Stimulated activated CD4-positive, alpha-beta T cell treated with anti-CD3 and anti-CD28 coated beads, Interleukin-15, amount 100 ng/mL, for 1 hour (primary cell): ENCODE measurements at places on chromosomes 12 and 14.

GRCh38 chr12:46109343-46110222 is 119.2 kb upstream of the SCAF11 start:
- DNase-seq, result no peak

GRCh38 chr12:98750511-98750910 is 105.4 kb downstream of the APAF1 start:
- no peak for DNase-seq

- DNase-seq, result no peak
Observed at GRCh38 chr12:16636435-16637055, 30.6 kb upstream of the LMO3 start.

DNA sequence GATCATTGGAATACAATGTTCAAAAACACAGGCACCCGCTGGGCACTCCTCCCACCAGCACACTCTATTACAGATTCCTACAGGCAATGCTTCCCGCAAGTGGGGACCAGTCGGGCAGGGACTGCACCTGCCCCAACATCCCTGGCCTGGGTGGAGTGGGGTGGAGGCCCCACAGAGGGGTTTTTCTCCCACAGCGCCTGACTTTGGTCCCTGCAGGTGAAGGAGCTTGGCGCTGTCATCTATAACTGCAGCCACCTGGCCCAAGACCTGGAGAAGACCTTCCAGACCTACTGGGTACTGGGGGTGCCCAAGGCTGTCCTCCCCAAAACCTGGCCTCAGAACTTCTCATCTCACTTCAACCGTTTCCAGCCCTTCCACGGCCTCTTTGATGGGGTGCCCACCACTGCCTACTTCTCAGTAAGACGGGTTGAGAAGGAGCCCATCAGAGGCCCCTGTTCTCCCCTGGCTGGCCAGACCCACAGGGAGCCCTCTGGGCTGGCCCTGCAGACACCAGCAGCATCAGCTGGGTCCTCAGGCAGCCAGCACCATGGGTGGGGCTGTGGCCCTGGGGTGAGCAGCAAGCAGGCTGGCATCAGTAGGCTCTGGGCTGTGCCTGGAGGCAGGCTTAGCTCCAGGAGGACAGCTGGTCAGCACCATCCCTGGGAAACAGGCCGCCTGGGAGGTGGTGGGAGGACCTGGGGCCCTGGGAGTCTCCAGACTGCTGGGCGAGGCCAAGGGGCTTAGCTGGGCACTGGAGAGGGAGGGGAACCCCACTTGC is 6.0 kb downstream of the PLD4 start:
- no peak for DNase-seq

GRCh38 chr14:50225974-50226297 is 5.4 kb downstream of the SOS2 start:
- no peak for DNase-seq

DNA sequence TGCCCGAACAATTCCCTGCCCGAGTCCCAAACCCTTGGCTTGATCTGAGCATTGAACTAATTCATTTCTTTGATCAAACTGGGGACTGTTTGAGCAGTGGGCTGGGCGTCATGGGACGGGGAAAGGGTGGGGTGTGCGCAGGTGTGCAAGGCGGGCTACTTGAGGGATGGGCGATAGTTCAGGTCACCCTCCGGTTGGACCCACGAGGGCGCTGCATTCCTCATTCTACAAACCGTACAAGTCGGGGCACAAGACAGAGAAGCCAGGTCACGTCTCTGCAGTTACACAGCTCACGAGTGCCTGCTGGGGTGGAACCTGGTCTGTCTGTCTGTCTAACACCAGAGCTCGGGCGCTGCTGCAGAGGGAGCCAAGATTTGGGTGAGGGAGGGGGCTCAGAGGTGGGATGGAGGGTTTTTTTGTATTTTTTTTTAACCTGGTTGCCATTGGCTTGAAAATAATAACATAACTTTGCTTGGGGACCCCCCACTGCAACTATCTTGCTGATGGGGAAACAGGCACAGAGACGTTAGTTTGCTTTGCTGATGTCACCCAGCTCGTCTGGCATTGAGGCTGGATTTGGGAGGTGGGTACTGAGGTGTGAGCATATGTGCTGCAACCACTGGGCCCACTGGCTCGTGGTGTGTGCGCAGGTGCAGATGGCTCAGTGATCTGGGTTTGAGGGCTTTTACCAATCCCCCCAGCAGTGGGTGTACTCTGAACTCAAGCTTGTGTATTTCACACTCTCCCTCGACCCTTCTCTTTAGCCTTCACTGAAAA is 7.6 kb upstream of the RTL1 start:
- no peak for DNase-seq
